ENCODE measurements at places on chromosomes 7 and 10. TPM values are rescaled to one million over a fixed set of nuclear protein-coding genes. Genes with fewer than 3 reads are reported as not detected.

GRCh38 chr10:121583258-121583657, 15.0 kb downstream of the FGFR2 start:
- no peak for DNase-seq

DNA sequence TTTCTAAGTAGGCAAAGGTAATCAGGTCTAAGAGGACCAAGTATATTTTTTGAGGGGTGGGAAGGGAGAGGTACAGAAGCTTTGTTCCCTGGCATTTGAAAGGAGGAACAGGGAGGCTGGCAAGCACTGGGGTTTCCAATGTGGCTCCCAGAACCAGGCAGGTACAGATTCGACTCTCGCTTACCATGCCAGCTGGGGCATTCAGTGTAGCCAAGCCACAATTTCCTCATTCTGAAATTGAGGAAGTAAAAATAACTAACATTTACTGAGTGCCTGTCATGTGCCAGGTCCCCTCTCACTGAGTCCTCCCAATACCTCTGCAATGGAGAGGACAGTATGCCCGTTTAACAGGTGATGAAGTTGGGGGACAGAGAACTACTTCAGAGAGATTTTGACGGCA, 45.9 kb upstream of the BET1 start:
- DNase-seq, result no peak

MYH16 gene
- total RNA-seq, result not detected

SPDYE11 gene
- not detected for total RNA-seq

Data from LHCN-M2 (cell line).